ENCODE measurements at places on chromosomes 3 and 15.

GRCh38 chr15:90167121-90167520 lies 34.0 kb upstream of the SEMA4B start:
- no peak for DNase-seq

GRCh38 chr3:182704926-182705325 lies 88.4 kb upstream of the ATP11B start:
- peak; percentile 24 for DNase-seq

- DNase-seq: peak; percentile 78
These were observed 75.7 kb downstream of the GAP43 start for GRCh38 chr3:115698851-115699591.

- DNase-seq: no peak
These were observed 11.6 kb downstream of the NEK11 start for GRCh38 chr3:131038326-131038725.

- DNase-seq: no peak
These were observed 26.5 kb upstream of the FBXL2 start for GRCh38 chr3:33250712-33251111.

- DNase-seq: no peak
These were observed 352.6 kb downstream of the PDCD6IP start for GRCh38 chr3:34150992-34151391.

DNA sequence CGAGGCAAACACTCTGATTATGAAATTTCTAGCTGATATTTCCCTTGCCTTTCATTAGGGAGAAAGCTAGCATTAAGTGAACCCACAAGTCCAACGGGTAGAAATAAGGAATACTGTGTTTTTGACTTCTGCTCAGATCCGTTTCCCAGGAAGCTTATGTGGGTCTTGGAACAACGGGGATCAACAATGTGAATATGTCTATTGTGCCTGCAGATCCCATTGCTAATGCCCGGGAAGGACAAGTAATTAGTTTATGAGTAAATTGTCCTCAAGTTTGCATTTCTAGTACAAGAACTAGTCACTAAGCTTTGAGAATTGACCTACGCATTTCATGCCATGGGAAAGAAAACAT lies 236.4 kb downstream of the UACA start:
- DNase-seq: no peak

GRCh38 chr3:127857333-127857732 lies 35.0 kb upstream of the MGLL start:
- DNase-seq: peak; percentile 20

- DNase-seq: no peak
These were observed 2.0 kb downstream of the C2CD4A start for GRCh38 chr15:62068810-62069167.

GRCh38 chr15:58378241-58379085 lies 53.3 kb upstream of the LIPC start:
- DNase-seq: no peak

DNA sequence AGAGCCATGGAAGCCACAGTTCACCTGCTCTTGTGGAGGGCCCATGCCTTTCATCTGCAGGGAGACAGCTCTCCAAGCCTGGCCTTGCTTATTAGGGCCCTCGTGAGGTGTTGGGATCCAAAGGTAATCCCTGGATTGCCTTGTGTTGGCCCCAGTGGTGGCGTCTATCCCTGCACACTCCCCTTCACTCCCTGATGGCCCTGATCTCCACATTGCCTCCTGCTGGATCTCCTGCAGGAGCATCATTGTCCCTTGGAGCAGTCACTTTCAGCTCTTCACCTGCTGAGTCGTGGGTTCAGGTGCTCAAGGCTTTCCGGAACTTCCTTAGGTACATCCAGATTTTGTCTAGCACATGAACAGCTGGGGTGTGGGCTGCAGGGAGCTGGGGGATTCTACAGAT lies 7.0 kb downstream of the PPCDC start:
- no peak for DNase-seq

GRCh38 chr15:31020542-31020941 lies 29.1 kb upstream of the MTMR10 start:
- no peak for DNase-seq

DNA sequence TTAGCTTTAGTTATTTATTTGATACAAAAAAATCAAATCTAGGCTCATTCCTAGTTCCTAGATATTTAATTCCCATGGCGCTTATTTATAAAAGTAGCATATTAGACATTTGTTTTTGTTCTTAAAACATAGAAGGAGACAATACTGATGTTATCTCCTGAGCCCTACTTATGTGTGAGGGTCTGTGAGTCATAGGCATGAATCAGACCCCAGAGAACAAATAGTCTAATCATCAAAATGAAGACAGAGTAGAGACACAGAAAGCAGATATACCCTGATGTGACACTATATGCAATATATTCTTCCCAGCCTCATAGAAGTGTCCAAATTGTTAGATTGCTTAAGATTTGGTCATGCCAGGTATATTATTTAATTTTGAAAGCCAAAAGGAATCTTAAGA lies 44.9 kb downstream of the PEX5L start:
- DNase-seq: peak; percentile 22

DNA sequence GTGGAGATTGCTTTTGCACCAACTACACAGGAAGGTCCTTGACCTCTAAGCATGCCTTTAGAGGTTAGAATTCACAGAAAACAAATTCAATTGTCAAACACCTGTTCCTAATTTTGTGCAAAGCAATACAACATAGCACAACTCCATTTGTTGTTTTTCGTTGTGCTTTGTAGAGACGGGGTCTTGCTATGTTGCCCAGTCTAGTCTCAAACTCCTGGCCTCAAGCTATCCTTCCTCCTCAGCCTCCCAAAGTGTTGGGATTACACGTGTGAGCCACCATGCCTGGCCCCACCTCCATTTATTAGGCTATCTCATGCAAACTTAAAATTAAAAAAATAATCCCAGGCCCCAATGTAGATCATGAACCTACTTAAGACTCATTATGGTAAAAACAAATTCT lies 6.0 kb downstream of the NCBP2 start:
- no peak for DNase-seq

GRCh38 chr3:122754929-122755328 lies 38.7 kb downstream of the HSPBAP1 start:
- no peak for DNase-seq

DNA sequence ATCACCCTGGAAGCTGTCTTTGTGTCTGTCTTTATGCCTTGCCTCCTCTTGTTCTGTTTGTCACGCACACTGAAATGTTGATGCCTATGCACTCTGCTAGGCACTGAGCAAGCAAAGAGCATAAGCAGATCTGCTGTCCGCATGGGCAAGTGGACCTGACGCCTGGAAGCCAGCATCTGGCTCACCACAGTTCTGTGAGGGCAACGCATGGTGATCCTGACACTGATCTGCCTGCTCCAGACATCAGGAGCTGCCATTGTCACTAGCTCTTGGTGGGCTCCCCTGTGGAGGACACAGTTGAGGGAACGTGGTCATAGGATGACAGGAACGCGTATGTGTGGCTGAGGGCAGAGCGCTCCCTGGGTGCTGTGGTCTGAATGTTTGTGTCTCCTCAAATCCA lies 234.6 kb downstream of the ADAMTS17 start:
- DNase-seq: no peak

DNA sequence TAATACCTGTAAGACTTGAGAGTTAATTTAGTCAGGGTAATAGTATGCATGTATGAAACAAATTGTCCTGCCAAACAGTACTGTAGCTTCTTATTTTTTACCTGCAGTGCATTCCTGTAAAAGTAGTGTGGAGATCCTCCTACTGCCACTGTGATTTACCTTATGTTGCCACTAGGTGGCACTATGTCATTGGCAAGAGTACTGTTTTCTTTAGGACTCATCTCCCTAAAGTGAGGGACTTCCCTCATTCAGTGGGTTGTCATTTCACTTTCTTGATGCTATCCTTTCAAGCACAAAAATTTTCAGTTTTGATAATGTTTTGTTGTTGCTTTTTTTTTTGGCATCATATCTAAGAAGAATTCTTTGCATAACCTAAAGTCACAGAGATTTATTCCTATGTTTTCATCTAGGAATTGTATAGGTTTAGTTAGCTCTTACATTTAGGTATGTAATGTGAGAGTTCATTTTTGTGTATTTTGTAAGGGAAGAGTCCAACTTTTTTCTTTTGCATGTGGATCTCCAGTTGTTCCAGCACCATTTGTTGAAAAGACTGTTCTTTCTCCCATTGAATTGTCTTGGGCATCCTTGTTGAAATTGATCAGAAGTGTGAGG lies 105.7 kb downstream of the AKAP13 start:
- DNase-seq: peak; percentile 57

DNA sequence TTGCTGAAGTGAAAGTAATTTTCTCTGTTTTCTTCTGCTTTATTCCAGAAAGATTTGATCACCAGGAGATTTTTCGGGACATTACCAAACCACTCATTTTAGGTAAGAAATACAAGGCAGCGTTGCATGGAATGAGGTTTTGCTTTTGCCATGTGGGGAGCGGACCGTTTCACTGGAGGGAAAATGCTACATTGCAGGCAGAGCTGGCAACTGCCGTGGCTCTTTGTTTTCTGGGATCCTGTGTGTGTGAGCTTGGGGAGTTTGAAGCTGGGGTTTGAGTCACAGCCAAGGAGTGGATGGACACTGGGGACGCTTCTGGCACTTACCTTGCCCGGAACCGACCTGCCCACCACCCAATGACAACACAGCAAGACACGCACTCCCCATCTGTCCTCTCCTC lies 109.9 kb downstream of the APBA2 start:
- DNase-seq: no peak

GRCh38 chr15:47218295-47218694 lies 499.0 kb upstream of the SEMA6D start:
- no peak for DNase-seq

- DNase-seq: no peak
These were observed 850.8 kb upstream of the ROBO1 start for GRCh38 chr3:80618295-80619256.

DNA sequence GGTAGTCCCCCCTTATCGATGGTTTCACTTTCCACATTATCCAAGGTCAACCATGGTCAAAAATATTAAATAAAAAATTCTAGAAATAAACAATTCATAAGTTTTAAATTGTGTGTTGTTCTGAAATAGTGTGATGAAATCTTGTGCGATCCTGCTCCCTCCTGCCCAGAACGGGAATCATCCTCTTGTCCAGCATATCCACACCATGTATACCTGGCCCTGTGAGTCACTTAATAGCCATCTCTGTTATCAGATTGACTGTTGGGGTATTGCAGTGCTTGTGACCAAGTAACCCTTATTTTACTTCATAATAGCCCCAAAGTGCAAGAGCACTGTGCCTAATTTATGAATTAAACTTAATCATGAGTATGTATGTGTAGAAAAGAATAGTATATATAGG lies 19.1 kb downstream of the FAM81A start:
- no peak for DNase-seq

- DNase-seq: no peak
These were observed 656.3 kb downstream of the ZNF385D start for GRCh38 chr3:21094686-21095085.

DNA sequence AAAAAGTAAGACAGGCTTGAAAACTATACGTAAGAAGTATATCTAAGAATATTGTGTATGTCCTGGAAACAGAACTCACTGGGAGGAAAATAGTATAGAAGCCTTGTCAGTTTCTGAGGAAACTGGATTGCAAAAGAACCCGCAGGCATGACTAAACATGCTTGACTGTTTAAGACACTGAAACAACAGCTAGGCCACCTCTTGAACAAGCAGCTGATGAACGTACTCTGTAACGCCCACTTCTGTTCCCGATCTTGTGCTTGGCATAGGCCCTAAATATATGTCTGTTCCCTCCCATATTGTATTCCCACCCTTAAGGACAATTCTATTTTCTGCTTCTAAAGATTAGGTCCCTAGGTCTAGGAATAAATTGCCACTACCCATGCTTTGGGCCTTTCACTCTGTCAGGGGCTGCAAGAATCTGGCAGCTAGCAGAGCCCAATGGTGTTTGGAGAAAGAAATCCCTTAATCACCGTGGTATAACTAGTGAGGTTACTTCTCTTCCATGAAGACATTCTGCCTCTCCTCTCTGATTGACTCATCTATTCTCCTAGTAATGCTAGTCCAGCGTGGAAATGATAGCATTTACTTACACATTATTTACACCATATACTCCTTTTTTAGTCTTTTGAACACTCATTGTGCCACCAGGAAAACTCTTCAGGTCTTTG lies 46.2 kb downstream of the CD200 start:
- no peak for DNase-seq

DNA sequence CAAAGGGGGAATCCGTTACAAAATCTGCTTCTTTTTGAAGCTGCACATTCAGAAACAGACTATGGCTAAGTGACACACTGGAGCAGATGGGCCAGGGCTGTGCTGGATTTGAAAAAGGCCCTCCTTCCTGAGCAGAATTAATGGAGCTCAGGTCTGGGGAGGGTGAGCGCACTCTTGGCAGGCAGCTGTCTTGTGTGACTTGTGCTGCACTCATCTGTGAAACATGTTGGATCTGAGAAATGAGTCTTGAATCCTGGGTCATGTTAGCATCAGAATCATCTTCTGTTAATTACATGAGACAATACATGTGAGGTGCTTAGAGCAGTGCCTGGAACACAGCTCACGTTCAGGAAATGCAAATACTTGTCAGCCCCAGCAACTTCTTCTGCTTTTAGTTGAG lies 219.6 kb downstream of the THSD4 start:
- DNase-seq: no peak

DNA sequence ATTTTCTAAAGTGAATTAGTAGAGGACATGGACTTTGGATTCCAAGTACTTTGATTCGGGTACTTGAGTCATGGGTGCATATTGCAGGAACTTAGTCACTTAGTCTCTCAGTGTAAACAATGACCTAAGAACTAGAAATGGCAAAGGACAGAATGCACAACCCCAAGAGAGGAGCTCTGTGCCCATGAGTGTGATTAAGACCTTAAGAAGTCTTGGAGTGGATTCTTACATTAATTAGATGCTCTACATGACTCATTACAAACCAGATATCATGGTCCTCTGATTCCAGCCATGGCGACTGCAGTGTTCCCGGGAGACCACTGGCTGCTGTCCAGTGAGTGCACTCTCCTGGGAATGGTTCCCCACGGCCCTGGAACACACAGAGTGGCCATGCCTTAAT lies 251.5 kb downstream of the GABRG3 start:
- no peak for DNase-seq

GRCh38 chr3:144273601-144274000 lies 302.0 kb downstream of the DIPK2A start:
- DNase-seq: no peak
